ENCODE measurements at places on chromosomes 3 and 15.

DNA sequence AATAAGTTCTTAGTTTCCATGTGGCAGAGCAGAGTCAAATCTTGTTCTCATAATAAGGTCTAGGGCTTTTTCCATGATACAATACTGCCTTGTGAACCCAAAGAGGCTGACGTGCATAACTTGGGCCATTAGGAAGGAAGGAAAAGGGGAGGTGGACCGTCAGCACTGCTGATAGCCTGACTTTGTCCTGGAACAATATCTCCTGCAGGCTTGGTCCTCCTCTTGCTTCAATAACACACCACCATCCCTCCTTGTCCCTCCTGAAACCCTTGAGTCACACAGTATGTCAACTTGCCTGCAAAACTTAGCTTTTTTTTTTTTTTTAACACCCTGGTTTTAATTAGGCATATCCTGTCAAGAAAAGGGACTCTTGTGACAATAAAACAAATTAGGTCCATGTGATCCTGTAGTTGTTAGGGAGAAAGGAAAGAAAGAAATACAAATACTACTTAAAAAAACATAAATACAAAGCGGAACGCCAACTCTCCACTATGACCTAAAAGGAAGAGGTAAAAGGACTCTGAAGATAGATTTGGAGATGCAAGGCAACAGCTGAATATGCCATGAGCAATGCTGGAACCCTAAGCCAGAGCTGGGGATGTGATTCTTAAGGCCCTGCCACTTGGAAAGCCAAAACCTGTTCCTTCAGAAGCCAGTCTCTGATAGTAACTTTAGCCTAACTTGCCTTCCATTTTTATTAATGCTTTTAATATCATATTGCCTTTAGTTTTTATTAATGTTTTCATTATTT is 67.0 kb downstream of the WWTR1 start:
- DNase-seq = no peak

GRCh38 chr15:66131200-66131599 is 122.3 kb downstream of the MEGF11 start:
- DNase-seq = no peak

DNA sequence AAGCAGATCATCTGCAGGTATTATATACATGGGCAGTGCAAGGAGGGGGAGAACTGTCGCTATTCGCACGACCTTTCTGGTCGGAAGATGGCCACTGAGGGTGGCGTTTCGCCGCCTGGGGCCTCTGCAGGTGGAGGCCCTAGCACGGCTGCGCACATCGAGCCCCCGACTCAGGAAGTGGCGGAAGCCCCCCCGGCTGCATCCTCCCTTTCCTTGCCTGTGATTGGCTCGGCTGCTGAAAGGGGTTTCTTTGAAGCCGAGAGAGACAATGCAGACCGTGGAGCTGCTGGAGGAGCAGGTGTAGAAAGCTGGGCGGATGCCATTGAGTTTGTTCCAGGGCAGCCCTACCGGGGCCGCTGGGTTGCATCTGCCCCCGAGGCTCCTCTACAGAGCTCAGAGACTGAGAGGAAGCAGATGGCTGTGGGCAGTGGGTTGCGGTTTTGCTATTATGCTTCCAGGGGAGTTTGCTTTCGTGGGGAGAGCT is 639 bp downstream of the MKRN3 start:
- DNase-seq = no peak

DNA sequence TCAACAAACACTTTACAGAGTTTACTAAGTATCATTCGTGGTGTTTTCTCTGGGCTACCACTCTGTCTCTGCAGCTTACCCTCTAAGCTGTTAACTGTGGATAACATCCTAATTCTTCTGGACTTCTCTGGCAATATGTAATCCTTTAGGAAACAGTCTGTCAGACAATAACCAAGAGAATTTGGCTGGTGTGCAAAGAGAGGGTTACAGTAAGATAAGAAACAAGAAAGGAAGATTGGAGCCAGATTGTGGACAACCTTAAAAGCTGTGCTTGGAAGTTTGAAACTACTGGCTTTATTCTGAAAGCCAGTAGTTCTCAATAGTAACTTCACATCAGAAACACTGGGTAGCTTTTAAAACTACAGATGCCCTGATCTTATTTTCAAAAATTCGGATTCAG is 778 bp downstream of the ARL6 start:
- DNase-seq = no peak

DNA sequence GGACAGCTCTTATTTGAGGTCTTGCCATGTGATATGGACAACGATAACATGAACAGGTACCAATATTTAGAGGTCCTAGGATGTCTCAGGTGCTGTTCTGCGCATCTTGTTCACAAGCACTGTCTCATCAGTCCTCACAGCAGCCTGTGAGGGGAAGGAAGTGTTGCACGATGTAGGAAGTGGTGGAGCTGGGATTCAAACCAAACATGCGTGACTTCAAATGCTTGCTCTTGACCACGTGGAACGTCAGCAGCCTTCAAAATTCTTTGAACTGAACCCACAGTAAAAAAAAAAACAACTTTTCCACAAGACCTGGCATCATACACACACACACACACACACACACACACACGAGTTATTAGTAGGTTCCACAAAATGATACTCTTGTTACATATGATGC is 153.4 kb upstream of the SMAD3 start:
- no peak for DNase-seq

GRCh38 chr3:120907659-120908029 is 361 bp upstream of the STXBP5L start:
- DNase-seq = no peak

- DNase-seq = no peak
Observed at GRCh38 chr15:74809242-74809641, 3.4 kb upstream of the LMAN1L start.

GRCh38 chr3:99410789-99411311 is 227.5 kb upstream of the COL8A1 start:
- DNase-seq = no peak

GRCh38 chr15:98996169-98996568 is 11.4 kb downstream of the PGPEP1L start:
- no peak for DNase-seq

DNA sequence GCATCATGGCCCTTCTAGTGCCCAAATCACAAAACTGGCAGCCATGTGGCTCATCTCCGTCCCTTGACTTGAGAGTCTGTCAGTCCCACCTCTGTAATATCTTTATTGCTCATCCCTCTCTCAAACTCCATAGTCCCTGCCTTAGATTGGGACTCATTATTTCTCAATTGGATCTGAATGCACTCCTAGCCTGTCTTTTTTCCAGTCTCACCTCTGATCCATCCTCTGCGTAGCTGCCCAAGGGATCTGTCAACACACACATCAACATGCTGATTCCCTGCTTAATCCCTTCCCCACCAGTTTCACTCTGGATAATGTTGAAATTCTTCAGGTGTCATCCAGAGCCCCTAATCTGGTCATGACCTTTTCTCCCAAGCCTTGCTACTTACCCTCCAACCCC is 39.3 kb downstream of the NMNAT3 start:
- no peak for DNase-seq

GRCh38 chr3:55824406-55824805 is 337.3 kb upstream of the WNT5A start:
- no peak for DNase-seq

- DNase-seq = no peak
Observed at GRCh38 chr3:134877788-134878187, 82.7 kb downstream of the EPHB1 start.

GRCh38 chr3:46947981-46948791 is 28.4 kb downstream of the CCDC12 start:
- DNase-seq = no peak

GRCh38 chr3:48788544-48789162 is 59.0 kb downstream of the PRKAR2A start:
- DNase-seq = no peak

GRCh38 chr3:4978204-4978965 is 852 bp upstream of the BHLHE40 start:
- DNase-seq = peak; percentile 97

DNA sequence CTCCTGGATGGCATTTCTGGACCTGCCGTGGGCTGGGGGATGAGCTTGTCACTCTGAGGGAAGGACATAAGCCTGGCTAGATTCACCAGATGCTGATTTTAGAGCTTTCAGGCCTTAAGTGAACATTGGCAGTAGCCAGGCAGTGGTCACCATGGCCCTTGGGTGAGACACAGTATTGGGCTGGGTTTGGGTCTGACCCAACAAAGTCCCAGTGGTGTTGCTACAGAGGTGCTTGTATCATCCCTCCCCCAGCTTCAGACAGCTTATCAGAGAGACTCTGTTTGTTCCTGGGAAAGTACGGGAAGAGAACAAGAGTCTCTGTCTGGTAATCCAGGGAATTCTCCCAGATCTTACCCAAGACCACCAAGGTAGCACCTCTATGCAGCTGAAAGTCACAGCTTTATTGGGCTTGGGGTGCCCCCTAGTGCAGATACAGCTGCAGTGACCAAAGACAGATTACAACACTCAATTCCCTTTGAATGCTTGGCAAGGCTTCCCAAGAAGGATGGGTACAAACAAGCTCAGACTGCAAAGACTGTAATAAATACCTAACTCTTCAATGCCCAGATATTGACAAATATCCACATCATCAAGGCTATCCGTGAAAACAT is 9.8 kb upstream of the RUVBL1 start:
- no peak for DNase-seq

DNA sequence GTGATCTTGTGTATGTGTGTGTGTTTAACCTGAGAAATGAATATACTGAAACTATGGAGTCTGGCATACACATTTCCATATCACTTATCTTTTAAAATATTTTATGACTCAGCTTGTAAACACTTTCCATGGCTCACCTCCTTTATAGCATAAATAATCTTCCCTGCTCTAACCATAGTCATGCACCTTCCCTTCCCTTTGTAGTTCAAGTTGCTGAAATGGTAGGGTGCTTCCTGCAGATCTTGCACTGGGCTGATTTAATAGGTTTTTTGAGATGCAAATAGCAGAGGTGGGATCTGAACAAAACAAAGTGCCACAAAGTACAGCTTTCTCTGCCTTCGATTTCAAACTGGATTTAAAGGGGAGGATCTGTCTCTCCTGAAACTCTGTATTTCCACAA is 712.7 kb upstream of the LMCD1 start:
- DNase-seq = no peak

DNA sequence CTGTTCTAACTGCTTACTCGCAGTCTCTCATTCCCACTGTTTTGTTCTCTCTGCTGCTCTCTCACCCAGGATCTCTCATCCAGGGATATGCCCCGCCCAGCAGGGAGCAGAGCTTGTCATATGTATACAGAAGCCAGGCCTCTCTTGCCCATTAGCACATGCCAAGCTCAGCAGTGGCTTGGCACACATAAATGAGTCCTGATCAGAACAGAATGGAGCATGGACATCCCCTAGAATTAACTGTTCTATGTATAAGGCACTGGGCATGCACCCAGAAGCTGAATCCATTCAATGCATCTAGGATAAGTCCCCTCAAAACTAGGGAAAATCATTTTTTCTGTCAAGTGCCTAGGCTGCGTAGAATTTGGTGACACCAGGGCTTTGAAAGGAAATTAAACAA is 61.6 kb downstream of the IGSF11 start:
- DNase-seq = no peak
